Activated CD8-positive, alpha-beta memory T cell treated with anti-CD3 and anti-CD28 coated beads for 24 hours (primary cell): ENCODE measurements at places on chromosomes 3 and 15.

- DNase-seq = no peak
These were observed 65.9 kb downstream of the HACD2 start for GRCh38 chr3:123518892-123519485.

DNA sequence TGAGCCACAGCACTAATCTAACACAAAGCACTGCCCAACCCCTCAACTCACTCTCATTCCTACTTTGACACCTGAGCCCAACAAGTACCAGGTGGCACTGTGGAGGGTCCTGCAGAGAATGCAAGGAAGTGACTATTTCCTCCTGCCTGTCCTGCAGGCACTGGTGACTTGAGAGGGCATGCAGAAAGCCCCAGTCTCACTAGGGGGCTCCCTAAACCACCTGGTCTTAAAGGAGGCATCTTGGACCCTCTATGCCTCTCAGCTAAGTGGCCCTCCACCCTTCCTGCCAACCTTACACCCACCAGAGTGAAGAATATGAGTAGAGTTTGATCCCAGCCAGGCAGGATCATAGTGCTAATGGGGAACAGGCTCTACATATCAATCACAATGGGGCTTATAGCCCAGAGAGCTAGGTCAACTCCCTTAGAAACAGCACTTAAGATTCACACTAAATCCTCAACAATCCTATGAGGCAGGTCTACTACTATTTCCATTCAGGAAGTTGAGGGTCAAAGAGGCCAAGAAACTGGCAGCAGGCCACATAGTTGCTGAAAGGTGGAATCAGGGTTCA lies 15.2 kb downstream of the TRAIP start:
- no peak for DNase-seq

- DNase-seq = peak; percentile 9
These were observed 135.0 kb downstream of the LRRK1 start for GRCh38 chr15:101054116-101054515.

DNA sequence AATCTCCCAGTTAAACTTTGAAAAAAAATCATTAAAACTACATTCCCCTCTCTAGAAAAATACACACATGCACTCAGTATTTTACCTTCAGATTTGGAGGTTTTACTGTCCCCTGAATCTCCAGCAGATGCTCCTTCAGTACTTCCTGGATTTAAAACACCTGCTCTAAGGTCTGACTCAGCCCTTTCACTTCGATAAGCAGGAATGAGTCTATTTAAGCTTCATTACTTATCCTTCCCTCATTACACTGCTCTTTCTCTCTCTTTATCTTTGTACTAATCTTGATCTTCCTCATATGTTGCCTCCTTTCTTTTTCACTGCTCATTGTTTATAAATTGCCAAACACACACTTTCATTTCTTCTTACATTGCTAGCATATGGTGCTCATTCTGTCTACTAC lies 443.9 kb downstream of the DIPK2A start:
- DNase-seq = no peak

- DNase-seq = no peak
These were observed 58.5 kb downstream of the TGFBR2 start for GRCh38 chr3:30664884-30665283.

GRCh38 chr3:58864480-58864879 lies 185.3 kb downstream of the CFAP20DC start:
- no peak for DNase-seq

GRCh38 chr15:75112848-75113492 lies 88.7 kb upstream of the C15orf39 start:
- no peak for DNase-seq

DNA sequence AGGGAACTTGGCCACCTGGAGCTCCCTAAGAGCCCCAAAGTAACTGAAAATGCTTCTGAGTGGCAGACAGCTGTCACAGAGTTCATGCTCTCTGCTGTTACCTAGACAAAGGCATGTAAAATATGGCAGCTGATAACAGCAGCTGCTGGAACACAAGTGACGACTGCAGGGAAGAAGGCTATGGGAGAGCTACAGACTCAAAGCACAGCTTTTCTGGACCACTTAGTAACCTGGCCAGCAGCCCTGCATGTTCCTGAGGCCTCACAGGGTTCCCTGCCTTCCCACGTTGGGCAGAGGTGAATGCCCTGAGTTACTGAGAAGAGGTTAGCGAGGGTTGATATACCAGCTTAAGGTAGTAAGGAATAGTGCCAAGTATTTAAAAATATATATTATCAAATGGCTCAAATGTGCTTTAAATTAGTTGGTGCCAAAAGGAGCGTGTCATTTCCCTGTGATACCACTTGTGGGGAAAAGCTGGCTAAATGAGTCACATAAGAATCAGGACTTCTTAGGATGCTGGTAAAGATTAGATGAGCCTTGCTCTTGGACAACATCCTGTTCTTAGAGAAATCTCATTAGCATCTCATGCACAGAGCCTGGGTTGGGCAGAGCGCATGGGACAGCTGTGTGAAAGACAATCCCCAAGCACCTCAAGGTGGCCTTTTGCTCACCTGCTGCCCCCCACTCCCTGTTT lies 76.4 kb upstream of the SCN5A start:
- no peak for DNase-seq

DNA sequence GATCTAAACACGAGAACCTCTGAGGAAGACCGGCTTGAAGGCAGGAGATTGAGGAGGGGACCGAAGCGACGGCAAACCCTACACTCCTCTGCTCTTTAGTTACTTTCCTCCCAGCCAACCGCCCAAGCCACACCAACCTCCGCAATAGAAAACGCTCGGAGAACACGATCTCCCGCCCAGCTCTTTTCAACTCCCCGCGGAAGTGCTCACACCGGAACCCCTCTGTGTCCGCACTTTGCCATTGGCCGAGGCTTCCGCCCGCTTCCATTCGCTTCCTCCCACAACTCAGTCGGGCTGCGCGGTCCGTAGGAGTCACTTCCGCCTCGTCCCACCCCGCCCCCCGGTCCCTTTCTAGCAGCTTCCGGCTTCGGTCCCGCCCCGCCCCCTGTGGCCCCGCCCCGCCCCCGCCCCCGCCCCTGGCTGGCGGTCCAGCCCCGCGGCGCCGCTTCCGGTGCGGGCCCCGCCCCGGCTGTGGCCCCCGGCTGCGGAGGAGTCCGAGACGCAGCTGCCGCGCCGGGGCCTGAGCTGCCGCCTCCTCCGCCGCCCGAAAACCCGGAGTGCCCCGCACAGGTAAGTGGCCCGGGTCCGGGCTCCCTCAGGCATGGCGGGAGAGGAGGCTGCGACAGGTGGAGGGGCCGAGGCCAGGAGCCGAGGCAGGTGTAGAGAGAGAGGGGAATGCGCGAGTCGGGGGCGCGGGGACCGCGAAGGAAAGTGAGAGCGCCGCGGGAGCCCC lies at the start of gene ARID3B:
Gene ARID3B, plus strand, starts transcription at position 460 of the 733 bp plus-strand sequence. CDS start 2,717 bp downstream, outside the sequence.
- DNase-seq = peak; percentile 95

GRCh38 chr15:41182266-41182665 lies 48.3 kb downstream of the EXD1 start:
- no peak for DNase-seq

- no peak for DNase-seq
These were observed 179.2 kb downstream of the BCHE start for GRCh38 chr3:165658027-165658426.
